ENCODE measurements at places on chromosomes 12 and 14.

- DNase-seq, result no peak
Observed at GRCh38 chr12:14540801-14541462, 26.8 kb downstream of the PLBD1 start.

DNA sequence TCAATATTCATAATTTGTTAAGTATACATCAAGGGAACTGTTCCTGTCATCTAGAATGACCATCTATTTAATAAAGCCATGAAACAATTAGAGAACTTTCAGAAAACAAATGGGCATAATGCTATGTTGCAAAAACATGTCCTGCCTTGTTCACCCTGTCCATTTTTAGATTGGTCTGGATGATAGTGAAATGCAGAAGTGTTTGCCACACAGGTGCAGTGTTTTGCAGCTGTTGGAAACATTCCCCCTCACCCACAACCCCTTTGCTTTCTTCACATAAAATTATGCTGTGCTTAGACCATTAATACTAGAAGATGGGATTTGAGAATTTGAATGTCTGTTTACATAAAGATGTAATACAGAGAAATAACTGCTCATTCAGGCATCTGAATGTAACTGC lies 36.5 kb downstream of the LEMD3 start:
- DNase-seq, result no peak

DNA sequence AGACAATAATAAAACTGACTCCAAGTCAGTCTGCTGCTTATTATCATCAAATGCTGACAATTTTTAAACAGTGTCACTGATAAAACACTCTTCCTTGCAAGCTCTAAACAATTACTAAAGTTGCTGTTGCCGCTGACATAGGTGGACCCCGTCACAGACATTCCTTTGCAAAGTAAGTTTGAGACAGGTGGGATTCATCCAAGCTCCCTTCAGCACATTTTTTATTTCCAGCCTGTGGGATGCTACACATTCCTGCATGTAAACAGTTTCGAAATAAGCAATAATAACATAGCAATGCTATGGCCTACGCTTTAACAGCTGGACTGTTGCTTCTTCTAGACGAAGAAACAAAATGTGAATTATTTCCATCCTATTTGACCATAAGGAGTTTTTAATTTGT lies 85.4 kb upstream of the HIF1A start:
- DNase-seq, result no peak

- DNase-seq, result no peak
Observed at GRCh38 chr14:91127924-91128323, 14.1 kb downstream of the DGLUCY start.

GRCh38 chr14:95258754-95259593 lies 60.7 kb downstream of the CLMN start:
- DNase-seq, result no peak

DNA sequence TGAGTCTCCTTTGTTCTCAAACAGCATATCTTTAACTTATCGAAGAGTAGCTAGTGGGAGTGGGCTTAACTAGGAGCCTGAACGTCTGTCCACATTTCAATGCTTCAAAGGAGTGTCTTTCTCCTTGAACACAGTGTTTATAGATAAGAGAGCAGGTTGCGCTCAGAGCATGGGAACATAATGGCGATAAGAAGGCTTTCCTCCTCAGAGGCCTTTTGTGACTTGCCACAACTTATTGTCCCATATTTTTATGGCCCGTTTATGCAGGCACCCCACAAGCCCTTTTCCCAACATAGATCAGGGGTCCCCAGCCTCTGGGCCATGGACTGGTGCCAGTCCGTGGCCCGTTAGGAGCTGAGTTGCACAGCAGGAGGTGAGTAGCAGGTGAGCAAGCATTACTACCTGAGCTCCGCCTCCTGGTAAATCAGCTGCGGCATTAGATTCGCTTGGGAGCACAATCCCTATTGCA lies 2.6 kb upstream of the DDX47 start:
- peak; percentile 34 for DNase-seq

- DNase-seq, result no peak
Observed at GRCh38 chr14:86955771-86956354, 1037.1 kb downstream of the GALC start.

All from NCI-H774 (cell line).